ENCODE measurements at places on chromosomes 13 and 19.

GRCh38 chr19:6340493-6341201, 7.2 kb upstream of the ACER1 start:
- DNase-seq: no peak

DNA sequence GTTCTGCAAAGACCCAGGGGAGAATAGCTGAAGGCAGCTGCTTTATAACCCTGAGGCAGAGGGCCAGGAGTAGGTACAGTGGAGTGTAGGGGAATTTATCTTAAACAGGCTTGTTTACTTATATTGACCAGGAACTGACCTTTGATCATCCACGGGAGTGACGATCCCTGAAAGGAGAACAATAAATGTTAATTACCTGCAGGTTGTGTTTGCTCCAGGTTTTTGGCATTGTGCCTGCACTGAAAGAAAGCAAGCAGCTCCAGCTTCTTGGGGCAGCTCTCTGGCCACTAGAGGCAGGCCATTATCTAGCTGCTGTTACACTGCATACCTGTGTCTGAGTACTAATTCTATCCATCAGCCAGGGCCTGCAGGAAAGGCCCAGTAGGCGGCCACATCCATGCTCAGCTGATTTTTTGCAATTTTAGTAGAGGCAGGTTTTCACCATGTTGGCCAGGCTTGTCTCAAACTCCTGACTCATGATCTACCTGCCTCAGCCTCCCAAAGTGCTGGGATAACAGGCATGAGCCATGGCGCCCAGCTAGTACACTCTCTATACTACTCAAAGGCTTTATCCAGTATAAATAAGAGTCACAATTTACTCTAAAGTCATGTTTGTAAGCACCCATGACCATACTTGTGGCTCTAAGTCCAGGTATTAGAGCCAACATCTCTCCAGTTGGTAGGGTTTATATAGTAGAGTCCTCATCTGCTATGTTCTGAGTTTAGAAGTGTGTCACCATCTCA, 8.5 kb upstream of the ZNF91 start:
- no peak for DNase-seq

- no peak for DNase-seq
These were observed 62.0 kb downstream of the KL start for GRCh38 chr13:33078263-33078662.

GRCh38 chr13:98913741-98914140, 64.1 kb downstream of the DOCK9 start:
- DNase-seq: no peak

- DNase-seq: no peak
These were observed 6.2 kb downstream of the CPAMD8 start for GRCh38 chr19:17020385-17020784.

DNA sequence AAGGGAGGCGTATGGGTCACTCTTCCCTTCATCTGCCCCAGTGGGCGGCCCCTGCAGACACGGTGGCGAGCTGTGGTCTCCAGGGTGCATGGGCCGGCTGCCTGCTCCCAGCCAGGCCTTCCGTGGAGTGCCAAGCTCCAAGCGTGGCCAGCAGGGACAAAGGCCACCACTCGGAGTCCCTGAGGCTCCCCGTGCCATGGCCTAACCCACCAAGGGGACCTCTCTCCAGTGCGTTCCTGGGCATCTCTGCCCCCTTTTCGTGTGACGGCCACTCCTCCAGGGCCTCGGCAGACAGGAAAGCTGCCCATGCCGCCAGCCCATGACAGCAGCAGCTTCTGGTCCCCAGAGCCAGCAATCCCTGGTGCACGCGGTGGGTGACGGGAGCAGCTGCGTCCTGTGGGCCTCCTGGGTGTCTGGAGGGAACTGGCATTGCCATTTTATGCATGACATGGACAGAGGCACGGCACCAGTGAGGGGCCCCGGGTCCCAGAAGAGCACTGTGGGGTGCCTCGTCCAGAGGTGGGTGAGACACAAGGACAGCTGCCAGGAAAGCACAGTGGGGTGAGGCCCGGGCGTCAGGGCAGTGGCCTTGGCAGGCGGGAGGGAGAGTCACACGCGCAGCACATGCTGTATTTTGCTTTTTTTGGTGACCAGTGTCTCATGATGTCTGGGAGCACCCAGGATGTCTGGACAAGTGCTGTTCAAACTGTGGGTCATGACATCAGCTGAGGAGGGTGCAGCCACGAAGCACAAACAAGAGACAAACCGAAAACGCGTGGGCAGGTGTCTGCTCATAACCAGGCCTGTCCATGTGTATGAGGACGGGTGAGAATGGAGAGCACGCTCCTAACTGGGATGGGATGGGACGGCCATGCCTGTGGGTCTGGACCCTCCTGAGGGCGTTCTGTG, 32.3 kb downstream of the CEBPG start:
- no peak for DNase-seq

- DNase-seq: no peak
These were observed 77.2 kb downstream of the DACH1 start for GRCh38 chr13:71789693-71790329.

DNA sequence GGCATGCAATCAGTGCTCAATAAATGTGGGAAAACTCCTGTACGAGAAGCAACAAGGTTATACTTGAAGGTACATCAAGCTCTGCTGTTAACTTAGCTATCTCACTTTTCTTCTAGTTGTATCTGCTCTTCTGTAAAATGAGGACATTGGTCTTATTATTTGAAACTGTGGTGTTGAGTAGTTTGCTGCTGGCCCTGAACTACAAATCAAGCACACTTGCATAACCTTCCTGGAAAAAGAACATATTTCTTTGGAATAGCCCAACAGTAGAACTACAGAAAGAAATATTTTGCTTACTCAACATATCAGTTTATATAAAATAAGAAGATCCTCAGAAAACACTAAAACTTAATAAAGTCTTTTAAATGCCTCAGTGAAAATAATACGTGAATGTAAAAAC, 203.0 kb downstream of the KCTD12 start:
- DNase-seq: no peak

- DNase-seq: no peak
These were observed 122.3 kb downstream of the RBM26 start for GRCh38 chr13:79283742-79284141.

- no peak for DNase-seq
These were observed 91.6 kb upstream of the SIAH3 start for GRCh38 chr13:45943120-45943519.

DNA sequence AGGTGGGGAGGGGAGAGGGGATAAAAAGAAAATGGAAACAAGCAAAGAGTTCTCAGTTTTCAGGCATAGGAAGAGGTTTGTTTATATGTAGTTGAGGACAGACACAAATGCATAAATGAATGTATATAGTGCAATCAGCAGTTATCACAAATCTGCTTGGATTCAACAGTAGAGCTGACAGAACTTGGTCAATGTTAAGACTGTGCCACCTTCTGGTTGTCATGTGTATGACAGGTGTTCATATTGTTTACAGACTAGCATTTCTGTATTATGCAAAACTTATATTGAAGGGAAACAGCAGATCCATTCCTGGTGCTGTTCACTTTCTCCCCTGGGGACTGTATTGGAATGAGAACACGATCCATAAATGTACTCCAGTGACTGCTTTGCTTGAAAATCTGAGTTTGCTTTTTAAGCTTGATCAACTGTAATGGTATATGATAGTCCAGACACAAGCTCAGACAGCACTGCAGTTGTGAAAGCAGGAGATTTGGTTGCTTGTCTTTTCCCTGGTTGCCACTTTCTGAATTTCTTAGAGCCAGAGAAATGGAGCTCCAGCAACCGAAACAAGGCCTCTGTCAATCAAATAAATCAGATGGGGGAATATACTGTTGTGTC, 319.5 kb upstream of the OBI1 start:
- DNase-seq: no peak

- no peak for DNase-seq
These were observed 2.1 kb downstream of the SIX5 start for GRCh38 chr19:45766869-45767346.

- no peak for DNase-seq
These were observed 255.0 kb downstream of the LIG4 start for GRCh38 chr13:107960301-107960700.

DNA sequence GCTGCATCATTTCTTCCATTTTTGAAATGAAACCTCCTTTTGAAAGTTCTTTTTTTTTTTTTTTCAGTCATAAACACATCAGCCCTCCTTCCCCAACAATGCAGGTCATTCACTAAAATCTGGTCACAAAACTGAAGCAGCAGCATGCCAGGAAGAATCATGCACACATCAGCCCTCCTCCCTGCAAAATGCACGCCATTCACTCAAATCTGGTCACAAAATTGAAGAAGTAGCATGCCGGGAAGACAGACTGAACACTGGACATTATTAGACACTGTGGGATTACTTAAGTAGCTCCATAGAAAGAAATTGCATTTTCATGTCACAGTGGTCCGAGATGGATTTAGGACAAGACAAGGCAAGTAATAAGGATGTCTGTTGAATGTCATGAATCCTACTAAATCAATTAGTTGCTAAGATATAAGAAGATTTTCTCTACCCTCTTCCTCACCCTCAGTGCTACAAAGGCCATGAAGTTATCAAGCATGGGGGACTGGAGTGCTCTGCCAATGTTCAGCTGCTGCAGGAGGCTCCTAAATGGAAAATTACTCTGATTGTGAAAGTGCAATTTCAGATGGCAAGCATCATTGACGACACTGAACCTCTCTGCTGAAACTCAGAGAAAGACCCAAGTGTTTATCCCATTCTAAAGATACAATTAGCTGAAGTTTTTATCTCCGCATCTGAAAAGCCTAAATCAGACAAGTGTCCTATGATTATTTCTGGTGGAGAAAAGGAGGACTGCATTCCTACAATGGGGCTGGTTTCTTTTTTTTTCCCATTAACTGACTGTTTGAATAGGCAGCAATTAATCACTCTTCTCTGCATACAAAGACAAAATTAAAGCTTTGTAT, 913.2 kb downstream of the DIAPH3 start:
- no peak for DNase-seq

DNA sequence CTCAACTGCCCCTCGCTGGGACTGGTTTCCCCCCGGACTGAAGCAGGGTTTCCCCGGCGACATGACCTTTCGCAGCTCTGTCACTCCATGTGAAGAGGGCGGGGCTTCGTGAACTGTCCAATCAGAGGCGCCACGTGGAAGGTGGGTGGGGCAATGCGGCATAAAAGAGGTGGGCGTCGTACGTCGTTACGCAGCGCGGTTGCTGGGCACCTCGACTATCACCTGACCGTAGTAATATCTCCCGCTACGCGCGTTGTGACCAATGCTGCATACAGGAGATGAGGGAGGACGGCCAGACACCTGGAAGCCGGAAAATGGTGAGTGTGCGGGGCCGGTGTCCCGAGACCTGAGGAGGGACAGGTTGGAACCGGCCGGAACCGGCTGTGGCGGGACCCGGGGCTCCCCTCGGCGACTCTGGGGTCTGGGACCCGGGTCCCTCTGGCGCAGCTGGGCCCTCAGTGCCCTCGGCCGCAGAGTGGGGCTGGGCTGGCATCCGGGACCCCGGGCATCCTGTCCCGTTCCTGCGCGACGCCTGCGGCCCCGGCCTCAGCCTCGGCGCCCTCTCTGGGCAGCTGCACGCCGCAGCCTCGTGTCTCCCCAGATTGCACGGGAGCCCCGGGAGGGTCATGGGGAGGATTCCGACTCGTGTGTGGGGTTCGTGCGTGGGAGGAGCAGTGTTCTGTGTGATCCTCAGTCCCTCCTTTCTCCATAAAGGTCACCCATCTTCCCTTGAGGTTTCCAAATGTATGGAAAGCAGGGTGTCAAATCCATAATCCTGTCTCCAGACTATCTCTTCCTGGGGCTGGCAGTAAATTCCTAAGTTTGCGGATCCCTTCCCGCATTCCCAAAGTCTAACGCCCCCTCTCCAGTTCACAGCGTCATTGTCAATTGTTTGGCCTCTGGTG, 32.2 kb downstream of the ZNF136 start:
- DNase-seq: peak; percentile 50

GRCh38 chr13:67408798-67409197, 178.7 kb upstream of the PCDH9 start:
- no peak for DNase-seq

DNA sequence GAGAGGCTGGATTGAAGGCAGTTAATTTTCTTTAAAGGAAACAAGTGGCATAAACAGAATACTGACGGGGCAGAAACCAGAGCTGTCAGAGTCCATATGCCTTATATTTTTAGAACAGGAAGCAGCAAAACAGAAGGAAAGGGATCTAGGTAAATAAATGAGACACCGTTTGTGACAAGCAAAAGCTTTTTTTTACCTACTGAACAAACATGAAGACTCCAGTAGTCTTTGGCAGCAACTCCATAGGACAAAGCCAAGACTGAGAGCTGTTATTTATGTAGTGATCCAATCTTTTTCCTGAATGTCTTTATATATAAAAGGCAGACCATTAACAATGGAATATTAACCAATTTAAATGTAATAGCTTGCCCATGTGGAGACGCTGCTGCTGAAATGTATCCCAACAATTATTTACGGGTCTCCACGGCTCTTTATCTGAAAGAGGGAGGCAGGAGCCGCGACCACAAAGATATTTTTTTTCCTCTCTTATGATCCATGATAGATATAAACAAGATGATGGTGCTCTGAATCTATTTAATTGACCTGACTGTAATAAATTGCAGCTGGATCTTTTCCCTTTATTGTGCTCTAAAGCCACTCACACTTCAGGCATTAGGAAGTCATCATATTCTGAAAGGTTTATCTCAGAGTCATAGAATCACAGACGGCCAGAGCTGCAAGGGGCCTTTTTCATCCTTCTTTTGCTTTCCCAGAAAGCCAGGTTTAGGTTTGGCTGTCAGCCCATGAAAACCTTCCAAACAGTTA, 687.8 kb downstream of the EFNB2 start:
- DNase-seq: no peak

DNA sequence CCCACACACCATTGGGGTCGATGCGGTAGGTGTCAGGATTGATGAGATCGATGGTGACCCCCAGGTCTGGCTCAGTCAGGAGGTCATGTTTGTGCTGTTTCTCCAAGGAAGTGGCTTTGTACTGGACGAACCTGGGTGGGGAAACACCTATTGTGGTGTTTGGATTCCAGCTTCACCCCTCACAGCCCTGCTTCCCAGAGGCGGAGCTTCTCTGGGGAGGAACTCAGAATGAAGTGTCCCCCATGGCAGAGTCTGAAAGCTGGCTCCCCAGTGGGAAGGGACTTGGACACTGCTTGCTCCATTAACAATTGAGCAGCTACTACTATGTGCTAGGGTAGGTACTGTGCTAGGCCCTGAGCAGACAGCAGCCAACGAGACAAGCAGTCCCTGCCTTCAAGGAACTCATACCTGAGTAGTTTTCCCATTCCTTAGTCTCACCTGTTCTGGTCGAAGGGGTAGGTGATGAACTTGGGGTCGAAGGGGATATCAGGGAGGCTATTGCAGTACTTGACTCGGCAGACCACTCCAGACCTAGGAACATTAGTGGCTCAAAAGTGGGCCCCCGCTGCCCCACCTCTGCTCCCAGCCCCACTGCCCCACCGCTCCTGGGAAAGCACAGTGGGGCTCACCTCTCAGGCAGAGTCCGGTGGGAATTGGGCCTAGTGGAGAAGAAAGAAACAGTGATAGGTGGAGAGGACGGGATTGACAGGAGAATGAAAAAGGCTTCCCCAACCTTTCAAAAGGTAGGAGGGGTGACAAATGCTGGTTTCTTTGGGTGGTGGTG, 1.1 kb downstream of the PAF1 start:
- DNase-seq: no peak

DNA sequence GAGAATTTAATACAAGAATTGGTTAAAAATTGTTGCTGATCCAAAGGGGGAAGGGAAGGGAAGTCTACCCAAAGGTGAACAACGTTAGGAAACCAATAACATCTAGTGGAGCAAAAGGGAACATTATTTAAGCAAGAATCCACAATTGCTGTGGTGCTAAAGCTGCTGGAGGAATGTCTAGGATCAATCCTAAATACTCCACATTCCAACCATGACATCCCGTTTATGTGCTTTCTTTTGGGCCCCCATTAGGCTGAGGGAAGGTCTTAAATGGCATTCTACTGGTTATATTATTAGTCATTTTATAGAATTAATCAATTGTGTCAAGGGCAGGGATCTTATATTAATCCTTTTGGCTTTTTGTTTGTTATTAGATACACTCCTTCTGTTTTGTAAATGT, 39.9 kb upstream of the VWA8 start:
- no peak for DNase-seq
